ENCODE measurements at places on chromosomes 6 and 20.

DNA sequence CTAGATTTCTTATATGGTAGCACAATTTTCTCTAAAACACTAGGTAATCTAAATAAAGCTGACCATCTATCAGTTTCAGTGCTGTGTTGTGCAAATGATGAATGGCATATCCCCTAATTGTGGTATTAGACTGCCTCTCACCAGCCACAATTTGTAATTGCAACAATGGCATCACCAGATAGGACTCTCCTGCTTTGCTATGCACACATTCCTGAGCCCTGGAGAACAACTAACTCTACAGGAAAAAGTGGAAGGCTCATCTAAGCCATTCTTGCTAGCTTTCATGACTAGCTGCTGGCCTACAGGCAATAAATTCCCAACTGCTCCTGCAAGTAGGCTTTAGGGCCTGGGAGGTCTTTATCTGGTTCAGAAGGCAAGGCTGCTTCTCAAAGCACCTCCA is 974.1 kb downstream of the EYS start:
- no peak for DNase-seq

- DNase-seq: no peak
Measured at GRCh38 chr20:58023346-58023745, 205.1 kb downstream of the ANKRD60 start.

GRCh38 chr6:150410906-150411305 is 42.1 kb downstream of the IYD start:
- DNase-seq: no peak

DNA sequence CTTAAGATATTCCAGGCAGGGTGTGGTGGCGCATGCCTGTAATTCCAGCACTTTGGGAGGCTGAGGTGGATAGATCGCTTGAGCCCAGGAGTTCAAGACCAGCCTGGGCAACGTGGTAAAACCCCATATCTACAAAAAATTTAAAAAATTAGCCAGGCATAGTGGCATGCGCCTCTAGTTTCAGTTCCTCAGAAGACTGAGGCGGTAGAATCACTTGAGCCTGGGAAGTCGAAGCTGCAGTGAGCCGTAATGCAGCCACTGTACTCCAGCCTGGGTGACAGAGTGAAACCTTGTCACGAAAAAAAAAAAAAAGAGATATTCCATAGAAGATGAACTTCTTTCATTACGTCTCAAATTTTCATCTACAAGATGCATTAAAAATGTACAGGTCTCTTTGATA is 46.7 kb upstream of the ISM1 start:
- DNase-seq: no peak

GRCh38 chr6:1669996-1670395 is 60.3 kb downstream of the FOXC1 start:
- no peak for DNase-seq

- DNase-seq: no peak
Measured at GRCh38 chr20:13212750-13213149, 8.3 kb upstream of the ISM1 start.

Data from NCI-H2171 (cell line).